ENCODE measurements at places on chromosomes 12 and 14.
A peak's percentile ranks its signal among the peaks of the same experiment; 100 is the strongest.

- no peak for DNase-seq
Observed at GRCh38 chr12:39628836-39629235, 9.2 kb upstream of the ABCD2 start.

GRCh38 chr12:128971802-128972201, 118.5 kb downstream of the GLT1D1 start:
- no peak for DNase-seq

- no peak for DNase-seq
Observed at GRCh38 chr14:97970222-97970621, 1173.0 kb downstream of the VRK1 start.

GRCh38 chr14:59422069-59422881, 42.9 kb downstream of the GPR135 start:
- no peak for DNase-seq

- no peak for DNase-seq
Observed at GRCh38 chr12:30839643-30840220, 85.0 kb upstream of the CAPRIN2 start.

DNA sequence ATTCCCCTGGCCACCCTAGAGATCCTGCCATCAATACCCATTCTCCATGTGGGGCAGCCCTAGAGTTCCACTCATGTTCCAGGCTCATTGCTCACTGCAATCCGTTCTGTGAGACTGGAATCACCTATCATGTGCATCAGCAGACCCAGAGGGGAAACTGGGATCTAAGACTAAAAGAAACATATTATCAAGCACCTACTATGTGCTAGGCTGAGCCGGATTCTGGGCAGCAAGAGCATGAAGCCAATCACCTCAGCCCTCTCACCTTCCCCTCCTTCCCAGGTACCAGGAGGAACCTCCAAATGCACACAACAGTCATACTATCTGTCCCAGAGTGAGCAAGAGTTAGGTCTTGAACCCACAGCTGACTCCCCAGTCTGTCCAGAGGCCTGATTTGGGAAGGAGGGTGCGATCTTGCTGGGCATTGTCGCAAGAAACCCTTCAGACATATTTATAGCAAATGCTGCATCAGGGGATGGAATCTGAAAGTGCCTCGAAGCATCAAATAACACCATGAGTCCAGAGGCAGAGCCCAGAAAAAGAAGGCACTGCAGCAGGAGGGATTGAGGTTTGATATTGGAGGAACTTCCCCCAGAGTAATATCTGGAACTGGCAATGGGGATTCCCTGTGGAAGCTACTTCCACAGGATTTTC, 6.7 kb upstream of the CACNB3 start:
- peak; percentile 46 for DNase-seq

- DNase-seq: no peak
Observed at GRCh38 chr12:108983227-108983626, 37.6 kb downstream of the SVOP start.

GRCh38 chr12:12087693-12088034, 16.9 kb downstream of the BCL2L14 start:
- no peak for DNase-seq

DNA sequence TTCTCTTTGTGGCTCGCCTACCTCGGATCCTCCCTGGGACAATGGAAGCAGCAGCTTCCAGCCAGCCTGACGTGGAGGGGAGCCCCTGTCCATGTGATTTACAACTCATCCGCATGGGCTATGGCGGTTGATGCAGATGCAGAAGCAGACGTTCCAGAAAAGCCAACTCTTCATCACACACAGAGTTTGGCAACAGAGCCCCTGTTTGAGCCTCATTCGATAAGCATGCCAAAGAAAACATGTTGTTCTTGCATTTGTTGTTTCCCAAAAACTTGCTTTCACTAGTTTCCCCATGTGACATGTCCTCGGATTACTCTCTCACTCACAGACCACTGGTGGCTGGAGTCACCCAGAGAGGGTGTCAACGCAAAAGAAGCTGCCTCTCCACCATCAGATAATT, 16.4 kb upstream of the TC2N start:
- peak; percentile 42 for DNase-seq

- peak; percentile 90 for DNase-seq
Observed at GRCh38 chr12:27142101-27142721, 59.8 kb upstream of the C12orf71 start.

DNA sequence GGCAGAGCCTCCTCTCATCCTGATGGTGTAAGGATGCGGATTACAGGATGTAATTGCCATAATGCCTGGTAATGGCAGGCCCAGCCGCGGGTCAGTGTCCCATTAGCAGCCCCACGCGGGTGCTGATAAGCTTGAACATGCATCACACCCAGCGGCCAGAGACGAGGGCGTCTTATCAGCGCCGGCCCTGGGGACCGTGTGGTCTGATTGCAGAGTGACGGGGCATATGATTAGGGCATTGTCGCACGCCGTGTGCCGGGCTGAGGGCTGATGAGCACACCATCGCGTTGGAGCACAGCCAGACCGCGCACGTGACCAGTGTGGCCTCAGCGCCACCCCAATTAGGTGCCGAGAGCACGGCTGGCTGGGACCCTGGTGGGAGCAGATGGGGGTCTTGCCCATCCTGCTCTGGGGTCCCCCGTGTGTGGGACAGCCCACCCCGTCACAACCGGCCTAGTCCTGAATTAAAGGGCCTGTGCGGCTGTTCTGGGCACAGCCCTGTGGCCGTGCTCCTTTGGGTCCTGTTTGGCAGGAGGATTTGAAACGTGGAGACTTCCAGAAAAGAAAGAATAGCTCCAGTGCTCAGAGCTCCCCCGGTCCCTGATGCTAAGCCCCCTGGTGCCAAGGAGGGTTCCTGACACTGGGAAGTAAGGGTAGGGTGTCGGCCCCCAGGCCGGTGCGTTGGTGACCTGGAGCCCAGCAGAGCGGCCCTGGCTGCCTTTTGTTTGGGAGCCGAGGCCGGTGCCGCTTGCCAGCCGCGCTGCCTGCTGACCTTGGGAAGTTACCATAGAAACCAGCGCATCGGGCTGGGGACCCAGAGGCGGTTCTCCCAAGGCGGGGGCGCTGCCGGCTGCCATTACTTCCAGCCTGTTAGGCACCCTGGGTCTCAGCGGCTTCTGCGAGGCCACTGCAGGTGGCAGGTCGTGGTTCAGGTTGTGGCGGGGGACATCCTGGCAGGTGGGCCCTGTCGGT, 20.7 kb downstream of the KIF26A start:
- DNase-seq: no peak

DNA sequence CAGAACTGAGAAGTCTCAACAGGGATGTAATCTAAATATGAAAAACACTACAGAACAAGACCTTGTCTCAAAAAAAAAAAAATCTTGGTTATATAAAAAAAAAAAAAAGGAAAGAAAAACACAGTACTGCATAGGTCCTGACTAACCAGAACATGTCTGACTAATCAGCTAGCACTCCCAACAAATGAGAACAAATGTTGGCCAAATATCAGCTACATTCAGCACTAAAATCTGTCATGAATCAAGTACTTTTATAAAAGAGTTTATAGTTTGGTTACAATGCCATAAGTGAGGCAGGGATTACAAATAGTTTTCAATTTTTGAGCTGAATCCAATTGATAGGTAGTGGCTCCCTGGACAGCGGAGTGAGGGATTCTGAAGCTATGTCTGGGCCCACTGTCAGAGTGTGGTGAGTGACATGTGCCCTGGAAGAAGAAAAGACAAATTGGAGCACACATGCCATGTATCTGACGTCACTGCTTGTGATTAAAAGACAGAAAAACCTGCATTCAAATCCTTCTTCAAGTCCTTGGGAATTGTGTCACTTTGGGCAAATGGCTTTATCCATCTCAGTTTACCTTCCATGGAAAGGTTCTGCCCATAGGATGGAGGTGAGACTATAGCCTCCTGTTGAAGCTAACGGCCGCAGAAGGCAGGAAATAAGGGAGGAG, 5.6 kb upstream of the FAM234B start:
- peak; percentile 66 for DNase-seq

DNA sequence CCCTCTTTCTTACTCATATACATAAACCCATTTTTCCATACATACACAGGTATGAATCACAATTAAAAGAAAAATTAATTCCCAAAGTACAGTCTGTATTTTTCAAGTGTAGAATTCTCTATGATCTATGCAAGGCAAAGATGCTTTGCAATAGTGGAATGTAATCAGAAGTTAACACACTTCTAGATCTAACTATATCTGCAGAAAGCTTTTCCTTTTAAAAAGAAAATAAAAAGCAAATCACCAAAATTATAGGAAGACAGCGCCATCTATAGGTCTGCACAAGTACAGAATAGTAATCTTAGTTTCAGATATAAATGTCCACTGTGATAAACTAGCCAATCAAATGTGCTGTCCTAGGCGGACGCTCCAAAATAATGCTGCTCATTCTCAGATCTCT, 22.0 kb downstream of the SLC25A21 start:
- no peak for DNase-seq

GRCh38 chr12:109291521-109292341, 17.4 kb downstream of the FOXN4 start:
- peak; percentile 59 for DNase-seq

GRCh38 chr12:110948041-110948440, 27.7 kb upstream of the MYL2 start:
- no peak for DNase-seq

DNA sequence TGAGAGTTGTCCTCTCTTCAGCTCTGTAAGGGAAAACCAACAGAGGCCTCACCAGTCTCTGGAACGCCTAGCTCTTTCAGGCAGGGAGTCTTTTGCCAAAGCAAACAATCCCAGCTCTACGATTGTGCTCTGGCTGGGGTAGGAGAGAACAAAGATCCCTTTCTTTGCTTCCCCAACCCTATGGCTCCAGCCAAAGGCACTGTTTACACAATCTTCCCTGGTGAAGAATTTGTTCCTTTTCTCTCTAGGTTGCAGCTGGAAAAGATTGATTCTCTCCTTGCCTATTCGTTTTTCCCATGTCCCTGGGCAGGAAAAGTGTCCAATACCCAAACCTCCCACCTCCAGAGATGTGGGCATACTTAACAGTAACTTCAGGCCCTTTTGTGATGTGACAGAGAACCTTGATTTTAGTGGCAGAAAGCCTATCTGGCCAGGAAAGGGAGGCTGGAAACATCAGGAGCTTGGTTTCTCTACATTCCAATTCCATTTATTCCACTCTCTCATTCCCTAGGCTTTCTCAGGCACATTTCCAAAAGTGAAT, 16.8 kb downstream of the ATP5MC2 start:
- peak; percentile 89 for DNase-seq

GRCh38 chr14:69610874-69611171, 573 bp upstream of the SUSD6 start:
- no peak for DNase-seq

DNA sequence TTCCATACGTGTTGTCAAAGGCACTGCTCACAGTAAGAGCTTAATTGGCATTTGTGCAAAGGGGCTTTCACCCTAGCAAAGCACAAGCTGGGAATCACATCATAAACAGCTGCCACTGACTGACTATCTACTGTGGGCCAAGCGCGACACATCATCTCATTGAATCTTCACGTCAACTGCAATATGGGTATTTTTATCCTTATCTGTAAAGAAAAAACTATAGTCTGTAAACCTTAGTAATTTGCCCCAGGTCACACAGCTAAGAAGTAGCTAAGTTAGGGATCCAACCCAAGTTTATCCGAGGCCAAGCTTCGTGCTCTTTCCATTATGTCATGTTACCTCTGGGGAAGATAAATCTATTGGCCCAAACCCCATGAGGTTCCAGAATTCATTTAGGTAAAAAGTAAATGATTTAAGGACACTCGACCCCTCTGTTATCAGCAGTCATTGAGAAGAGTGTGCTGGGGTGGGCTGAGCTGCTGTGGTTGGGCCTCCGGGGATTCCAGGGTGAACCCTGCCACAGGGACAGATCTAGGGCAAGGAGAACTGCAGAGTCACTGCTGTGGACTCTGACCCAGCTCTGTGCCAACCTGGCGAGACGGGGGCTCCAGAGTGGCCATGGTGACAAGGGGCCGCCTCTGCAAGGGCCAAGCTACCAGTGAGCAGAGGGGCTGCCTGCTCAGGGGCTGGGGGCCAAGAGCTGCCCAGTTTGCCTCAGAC, 27.6 kb downstream of the NCKAP5L start:
- no peak for DNase-seq

DNA sequence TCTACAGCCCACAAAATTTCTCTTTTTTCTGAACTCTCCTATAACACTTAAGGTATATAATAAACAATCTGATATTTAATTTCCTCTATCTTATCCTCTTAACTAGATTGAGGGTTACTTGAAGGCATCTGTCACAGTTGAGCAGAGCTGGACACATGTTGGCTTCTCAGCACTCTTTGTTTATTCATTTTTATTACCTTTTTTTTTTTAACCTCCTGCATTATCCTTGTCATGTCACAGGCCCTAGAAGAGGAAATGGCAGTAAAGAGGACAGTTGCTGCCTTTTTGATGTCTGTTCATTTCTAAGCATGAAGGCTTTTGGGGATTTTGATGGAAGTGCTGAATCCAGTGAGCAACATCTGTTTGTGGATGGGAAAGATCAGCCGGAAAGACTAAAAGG, 32.5 kb upstream of the EVL start:
- DNase-seq: no peak

GRCh38 chr14:57883061-57883460, 17.2 kb upstream of the SLC35F4 start:
- DNase-seq: no peak

DNA sequence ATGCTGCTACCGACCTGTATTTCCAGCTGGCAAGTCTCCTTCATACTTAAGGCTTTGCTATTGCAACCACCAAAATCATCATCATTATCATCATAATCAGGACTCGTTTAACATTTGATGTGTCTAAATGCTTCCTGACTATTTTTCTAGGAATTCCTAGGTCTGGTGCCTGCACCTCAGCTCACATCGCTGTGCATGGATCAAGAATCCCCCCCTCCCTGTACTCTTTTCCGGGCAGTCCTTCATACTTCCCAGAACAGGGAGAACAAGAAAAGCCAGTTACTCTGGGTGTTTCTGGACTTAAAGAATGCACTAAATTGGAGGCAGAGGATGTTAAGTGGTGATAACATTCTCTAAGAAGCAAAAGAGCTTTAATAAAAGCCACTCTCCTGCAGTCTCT, 9.4 kb downstream of the ERP27 start:
- DNase-seq: no peak

DNA sequence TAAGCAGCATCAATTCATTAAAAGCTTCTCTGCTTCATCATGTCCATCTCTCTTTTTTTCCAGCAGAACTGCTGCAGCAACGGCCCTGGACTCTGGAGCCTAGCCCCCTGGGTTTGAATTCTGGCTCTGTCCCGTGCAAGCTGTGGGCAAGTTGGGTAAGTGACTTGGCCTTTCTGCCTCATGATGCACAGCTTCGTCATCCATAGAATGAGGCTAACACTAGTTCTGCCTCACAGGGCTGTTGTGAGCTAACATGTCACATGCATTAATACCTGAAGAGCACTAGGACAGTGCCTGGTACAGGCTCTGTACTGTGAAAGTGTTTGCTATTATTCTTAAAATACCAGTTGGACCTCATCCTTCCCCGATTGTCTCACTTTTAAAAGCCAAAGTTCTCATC, 4.2 kb downstream of the KRT82 start:
- no peak for DNase-seq

- DNase-seq: no peak
Observed at GRCh38 chr14:20904393-20905029, 13.3 kb downstream of the RNASE3 start.
